Chondrocyte (in vitro differentiated cells): ENCODE measurements at places on chromosomes 11 and 22.

DNA sequence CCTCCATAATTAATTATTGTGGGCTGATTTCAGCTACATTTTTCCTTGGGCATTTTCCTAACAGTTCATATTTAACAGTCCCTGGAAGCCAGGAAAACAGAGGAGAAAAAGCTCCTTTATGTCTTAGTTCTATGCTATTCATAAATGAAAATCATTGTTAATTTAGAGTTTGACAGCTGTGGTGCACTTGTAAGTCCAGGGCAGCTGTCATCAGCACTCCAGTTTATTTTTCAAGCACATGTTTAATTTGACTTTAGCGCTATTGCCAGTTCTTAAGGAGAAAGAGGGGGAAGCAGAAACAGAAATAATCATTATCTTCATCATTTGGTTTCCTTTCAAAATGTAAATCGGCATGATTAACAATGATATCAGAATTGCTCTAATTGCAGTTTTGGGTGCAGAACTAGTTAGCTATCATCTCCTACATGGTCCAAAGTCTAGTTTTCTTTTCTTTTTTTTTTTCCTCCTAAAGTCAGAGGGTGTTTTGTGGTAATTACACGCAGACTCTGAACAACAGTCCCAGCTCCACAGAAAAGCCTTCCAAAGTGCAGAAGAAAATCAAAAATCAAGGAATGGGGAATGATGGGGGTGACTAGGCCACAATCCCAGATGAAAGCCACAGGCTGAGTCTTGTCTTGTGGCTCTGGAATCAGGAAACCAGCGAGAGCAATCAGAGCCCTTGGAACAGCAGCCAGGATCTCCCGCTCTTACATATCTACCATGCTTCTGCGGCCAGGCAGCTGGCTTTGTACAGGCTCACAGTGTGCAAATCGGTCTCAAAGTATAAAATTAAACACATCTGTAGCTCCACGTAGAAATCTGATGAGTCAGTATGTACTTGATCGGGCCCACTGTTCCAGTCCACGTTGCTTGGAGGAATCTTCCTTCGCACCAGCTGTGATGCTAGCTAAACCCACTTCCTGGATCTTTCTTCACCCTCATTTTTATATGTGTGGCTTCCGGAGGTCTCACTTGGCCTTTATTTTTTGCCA lies 91.9 kb downstream of the SPON1 start:
- DNase-seq, result no peak

- DNase-seq, result no peak
Observed at GRCh38 chr11:30758946-30759504, 172.9 kb upstream of the MPPED2 start.

GRCh38 chr11:93526346-93526633 lies 16.9 kb downstream of the SMCO4 start:
- DNase-seq, result no peak

GRCh38 chr11:3021125-3021524 lies 29.0 kb upstream of the NAP1L4 start:
- DNase-seq, result no peak
